ENCODE measurements at places on chromosomes 16 and 17.

DNA sequence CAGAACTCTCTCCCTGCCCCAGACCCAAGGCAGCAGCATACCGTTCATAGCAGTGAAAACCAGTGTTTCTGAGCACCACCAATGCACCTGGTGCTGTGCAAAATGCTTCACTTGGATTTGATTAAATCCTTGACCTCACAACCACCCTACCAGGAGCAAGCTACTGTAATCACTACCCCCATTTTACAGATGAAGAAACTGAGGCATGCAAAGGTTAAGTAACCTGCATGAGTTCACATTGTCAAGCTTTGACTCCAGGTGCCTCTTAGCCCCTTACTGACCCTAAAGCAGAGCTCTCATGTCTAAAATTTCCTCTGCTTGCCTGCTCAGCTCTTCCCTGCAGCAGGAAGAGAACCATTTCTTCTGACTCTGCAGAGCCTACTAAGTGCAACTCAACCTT lies 34.2 kb upstream of the GOSR2 start:
- no peak for DNase-seq

- DNase-seq, result no peak
These were observed 193.6 kb downstream of the CCDC182 start for GRCh38 chr17:57551321-57552079.

DNA sequence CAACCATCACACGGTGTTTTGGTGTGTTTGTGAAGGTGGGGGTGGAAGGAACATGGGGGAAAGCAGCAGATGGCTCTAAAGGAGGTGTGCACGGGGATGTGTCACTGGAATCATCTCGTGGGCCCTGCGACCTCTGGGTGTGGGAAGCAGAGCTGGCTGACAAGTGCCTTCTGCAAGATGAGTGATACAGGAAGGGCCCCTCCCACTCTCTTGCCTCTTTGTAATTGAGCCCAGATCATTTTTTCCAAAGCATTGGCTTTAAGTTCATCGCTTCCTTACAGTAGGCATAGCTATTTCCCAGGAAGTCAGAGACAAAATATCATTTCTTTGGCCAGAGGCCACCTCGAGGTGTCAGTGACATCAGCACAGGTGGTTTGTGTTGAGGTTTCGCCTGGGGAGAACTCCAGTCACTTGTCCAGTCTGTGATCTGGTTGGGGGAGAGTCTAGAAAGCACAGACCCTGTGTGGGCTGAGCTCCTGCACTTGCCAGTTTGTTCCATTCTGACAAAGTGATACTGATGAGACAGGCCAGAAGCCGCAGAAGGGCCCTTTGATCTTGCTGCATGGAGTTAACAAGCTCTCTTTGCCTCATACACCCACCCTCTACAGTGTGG lies 20.6 kb upstream of the SNTB2 start:
- DNase-seq, result no peak

DNA sequence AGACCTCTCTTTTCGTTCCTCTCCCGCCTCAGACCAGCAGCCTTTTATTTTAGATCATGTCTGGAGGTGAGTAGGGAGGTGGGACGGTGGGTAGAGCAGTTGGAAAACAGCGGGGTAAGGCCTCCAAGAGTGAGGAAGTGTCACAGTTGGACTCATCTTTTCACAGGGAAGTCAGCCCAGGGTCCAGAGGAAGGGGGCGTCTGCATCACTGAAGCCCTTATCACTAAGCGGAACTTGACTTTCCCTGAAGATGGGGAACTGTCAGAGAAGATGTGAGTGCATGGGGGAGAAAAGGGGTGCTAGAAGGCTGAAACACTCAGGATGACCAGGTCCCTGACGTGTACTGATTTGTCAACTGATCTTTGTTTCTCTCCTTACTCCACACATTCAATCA lies 461 bp downstream of the LRRC46 start:
- DNase-seq, result no peak

DNA sequence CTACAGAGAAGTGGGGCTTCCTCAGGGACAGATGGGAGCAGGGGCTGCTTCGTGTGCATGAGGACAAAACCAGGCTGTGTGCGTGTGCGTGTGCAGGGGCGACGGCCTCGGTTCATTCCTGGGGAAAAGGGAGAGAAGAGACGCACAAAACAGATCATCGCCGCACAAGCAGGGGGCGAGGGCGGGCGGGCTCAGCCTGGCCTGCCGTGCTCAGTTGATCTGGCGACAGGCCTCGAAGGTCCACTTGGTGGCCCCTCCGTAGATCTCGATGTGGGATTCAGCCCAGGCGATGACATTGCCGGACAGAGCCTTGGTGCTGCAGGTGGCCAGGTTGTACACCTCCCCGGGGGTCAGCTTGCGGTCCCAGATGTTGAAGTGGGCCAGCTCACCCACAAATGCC lies 5.8 kb downstream of the NPTX1 start:
- DNase-seq, result no peak

- DNase-seq, result no peak
These were observed at the start of gene BAIAP3 for GRCh38 chr16:1333149-1333812. Gene BAIAP3, plus strand, starts transcription at chr16:1333645. Its CDS starts 4,905 bp downstream, at chr16:1338550.

GRCh38 chr17:962166-962565 lies 17.4 kb downstream of the NXN start:
- no peak for DNase-seq

DNA sequence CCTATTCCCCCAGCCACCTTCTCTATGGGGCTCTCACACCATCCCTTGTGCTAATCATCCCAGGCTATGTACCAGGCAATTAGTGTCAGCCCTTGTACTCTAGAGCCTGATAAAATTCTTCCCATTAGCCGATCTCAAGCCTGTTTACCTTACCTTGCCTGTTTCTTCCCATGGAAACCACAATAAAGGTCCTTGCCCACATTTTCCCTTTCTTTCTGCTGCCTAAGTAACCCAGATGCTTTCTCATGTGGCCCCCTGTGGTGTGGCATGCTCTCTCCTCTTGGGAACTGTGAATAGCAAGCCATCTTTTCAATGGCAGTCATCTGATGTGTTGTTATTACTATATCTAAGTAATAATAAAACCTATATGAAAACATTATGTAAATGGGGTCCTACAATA lies 265.8 kb upstream of the ELAC2 start:
- no peak for DNase-seq

GRCh38 chr17:58097384-58098088 lies 14.3 kb downstream of the DYNLL2 start:
- DNase-seq, result no peak

- no peak for DNase-seq
These were observed 541 bp downstream of the RHBDF2 start for GRCh38 chr17:76500747-76501017.

DNA sequence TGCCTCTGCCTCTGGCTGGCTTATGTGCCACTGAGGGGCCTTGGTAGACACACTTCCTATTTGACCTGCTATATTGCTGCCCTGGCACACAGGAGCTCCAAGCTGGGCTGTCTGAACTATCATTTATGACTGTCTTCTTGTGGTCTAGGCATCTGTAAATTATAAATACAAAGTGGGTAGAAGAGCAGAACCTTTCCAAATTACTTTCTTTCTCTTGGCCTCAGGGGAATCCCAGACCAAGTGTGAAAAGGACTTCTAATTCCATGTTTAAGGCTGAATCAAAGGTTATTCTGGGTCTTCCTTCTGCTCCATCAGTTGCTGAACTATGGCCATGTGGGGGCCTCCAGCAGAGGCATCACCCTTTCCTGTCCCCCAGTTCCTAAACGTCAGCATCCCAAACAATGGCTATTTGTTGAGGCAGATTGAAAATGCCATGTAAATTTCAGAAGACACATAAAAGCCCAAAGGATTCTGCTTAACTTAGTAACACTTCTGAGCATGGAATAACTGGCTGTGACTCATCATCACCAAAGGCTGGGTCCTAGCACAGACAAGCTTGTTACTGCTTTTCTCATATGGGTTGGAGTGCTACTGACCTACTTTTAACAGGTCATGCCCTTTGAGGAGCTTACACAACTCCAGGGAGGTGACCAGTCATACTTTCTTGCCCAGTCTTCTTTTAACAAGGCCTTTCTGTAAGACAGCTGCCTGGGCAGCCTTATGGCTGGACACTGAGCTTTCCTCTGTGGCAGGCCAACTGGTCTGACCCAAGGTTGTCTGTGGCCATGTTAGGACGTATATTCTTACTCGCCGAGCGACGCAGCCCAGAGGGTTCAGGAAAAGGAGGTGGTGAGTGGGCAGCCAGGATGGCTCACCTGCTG lies 154.8 kb downstream of the VPS53 start:
- no peak for DNase-seq

DNA sequence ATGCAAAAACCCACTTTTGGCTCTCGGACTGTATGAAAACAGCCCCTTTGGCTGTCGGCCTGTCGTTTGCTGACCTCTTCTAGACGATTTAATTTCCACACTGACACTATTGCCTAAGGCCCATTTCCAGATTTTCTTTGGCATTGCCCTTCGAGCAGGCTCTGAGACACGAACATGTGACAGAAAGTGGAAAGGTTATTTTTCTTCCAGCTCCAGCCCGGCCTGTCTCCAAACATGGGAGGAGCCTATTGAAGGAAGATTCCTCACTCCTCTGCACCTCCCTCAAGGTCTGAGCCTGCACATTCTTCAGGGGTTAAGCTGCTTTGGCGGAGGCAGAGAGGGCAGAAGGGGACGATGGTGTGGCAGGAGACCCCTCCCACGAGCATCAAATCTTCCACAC lies 85.9 kb upstream of the FOXF1 start:
- DNase-seq, result no peak

GRCh38 chr17:18016426-18016825 lies 22.5 kb downstream of the ATPAF2 start:
- no peak for DNase-seq

DNA sequence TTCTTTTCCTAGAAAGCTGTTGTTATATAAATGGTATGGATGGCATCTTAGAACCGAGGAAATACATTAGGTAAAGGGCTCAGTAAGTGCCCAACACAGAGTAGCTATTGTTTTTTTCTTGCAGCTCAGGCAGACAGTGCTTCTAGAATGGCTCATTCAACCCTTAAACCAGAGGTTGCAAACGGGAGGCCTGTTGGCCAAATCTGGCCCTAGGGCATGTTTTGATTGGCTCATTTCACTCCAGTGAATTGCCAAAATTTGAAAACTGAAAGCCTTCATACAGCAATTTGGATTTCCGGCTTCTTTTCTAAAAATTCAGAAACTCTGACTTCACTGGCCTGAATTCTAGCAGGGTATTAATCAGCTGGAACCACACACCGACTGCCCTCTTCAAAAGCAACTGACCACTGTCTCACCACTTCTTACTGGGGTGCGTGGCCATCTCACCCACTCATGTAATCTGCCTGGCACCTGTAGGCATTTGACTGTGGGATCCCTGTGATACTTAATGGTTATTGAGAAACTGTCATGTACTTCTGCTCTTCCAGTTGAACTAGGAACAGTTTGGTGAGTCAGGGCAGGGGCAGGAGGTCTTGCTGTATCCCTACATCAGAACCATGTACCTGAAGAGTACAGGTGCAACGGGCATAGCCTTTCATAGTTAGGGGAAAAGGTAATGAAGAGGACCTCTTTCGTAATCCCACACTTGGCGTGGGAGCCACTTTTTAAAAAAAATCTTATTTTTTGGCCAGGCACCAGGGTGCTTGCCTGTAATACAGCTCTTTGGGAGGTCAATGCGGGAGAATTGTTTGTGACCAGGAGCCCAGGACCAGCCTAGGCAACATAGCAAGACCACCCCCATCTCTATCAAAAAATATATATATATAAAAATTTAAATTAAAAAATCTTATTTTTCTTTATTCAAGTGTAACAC lies 53.6 kb upstream of the SCNN1B start:
- no peak for DNase-seq

DNA sequence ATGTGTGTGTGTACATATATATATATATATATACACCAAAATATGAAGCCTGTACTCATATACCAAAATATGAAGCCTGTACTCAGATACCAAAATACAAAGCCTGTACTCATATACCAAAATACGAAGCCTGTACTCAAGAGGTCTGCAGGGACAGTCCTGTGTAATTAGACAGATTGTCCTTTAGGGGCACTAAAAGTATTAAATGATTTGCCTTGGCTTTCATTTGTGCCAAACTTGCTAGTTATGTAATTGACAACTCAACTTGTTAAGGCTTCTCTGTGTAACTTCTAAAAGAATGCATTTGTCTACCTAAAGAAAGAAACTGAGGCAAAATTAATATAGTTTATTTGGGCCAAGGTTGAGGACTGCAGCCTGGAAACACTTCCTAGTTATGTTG lies 30.8 kb upstream of the DHX40 start:
- no peak for DNase-seq

DNA sequence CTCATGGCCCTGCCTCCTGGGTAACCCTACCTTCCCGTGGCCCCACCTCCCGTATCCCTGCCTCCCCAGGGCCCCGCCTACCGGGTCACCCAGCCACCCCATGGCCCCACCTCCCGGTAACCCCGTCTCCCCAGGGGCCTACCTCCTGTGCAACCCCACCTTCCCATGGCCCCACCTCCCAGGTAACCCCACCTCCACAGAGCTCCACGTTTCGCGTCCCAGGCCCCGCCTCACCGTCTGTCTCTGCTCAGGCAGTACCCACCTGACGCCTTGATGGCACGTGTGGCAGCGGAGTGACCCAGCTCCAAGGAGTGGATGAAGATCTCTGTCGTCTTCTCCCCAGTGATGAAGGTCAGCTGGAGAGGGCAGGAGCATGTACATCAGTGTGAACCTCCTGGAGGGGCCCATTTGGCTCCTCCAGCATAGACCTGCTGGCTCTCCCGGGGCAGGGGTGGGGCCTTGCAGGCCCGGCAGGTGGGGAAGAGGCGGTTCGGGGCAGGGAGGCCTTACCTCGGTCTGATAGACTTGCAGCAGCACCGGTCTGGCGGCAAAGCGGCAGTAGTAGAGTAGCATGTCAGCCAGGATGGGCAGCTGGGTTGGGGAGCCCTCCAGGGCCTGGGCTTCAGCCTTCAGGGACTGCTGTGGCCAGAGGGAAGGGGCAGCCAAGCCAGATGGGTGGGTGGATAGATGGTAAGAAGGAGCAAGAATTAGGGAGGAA lies 18.7 kb upstream of the PIK3R6 start:
- no peak for DNase-seq

- DNase-seq, result no peak
These were observed 457.0 kb upstream of the CDH5 start for GRCh38 chr16:65909310-65910050.

DNA sequence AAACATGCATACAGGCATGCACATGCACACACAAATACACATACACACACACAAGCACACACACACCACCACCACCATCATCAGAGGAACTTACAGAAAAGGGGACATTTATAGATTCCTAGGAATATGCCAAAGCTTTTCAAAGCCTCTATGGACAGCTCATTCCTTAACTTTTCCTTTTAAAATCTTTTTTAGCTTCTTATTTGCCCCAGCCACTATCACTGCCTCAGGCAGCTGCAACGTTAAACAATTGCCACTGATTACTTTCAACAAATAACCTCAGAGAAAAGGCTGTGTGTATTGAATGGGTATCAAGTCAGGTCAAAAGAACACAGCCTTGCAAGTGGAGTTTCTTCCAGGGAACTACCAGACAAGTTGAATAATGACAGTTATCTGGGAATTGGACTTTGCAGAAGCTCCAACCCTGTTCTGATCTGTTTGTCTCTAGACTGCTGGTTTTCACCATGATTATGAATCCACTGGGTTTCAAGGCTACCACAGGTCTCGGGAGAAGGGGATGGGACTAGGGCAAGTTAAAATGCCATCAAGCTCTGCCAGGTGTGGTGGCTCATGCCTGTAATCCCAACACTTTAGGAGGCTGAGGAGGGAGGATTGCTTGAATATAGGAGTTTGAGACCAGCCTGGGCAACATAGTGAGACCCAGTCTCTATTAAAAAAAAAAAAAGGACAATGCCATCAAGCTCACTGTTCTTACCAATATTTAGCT lies 21.9 kb upstream of the BEAN1 start:
- DNase-seq, result no peak

- no peak for DNase-seq
These were observed 62.7 kb downstream of the HLF start for GRCh38 chr17:55327225-55328088.

All from SIG-M5 (cell line).